ENCODE measurements at places on chromosomes 16 and 17.

DNA sequence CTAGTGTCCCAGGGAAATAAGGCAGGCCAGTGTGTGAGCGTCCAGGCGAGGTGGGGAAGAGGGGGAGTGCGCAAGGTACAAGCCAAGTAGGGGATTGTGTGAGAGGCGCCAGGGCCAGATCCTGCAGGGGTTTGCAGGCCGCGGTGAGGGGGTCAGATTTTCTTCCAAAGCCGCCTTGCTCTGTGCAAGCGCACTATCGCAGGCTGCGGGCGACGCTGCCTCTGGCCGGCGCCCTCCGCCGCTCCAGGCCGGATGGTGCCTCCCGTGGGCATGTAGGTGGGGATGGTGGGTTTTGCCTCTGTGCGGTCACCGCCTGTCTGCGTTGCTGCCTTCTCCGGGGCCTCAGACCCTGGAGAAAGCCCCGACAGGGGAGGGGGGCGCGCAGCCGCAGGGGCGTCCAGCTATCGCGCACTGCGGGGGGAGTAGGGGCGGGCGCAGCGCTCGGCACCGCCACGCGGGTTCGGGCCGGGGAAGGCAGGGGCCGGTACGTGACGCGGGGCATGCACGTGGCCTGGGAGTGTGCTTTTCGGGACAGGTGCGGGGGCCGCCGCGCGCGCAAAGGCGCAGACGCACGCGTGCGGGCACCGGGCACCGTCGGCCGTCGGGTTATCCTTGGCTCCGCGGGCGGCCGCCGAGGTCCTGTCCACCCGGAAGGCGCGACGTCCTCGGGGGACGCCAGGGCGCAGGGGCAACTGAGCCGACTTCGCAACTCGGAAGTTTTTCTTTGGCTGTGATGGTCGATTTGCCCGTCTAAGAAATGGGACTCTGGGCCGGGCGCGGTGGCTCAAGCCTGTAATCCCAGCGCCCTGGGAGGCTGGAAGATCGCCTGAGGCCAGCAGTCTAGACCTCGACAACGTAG, 1.1 kb upstream of the HAPSTR1 start:
- DNase-seq, result no peak

DNA sequence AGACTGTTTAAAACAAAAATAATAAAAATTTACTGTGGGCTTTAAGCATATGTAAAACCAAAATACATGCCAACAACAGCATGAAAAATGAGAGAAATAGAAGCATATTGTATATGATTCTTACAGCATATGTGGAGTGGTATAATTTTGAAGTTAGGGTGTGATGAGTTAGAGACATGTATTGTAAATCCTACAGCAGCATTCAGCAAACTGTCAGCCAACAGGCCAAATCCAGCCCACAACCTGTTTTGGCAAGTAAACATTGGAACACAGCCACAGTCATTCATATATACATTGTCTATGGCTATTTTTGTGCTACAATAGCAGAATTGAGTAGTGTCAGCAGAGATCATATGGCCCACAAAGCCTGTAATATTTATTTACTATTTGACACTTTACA, 42.3 kb downstream of the ZNF18 start:
- no peak for DNase-seq

DNA sequence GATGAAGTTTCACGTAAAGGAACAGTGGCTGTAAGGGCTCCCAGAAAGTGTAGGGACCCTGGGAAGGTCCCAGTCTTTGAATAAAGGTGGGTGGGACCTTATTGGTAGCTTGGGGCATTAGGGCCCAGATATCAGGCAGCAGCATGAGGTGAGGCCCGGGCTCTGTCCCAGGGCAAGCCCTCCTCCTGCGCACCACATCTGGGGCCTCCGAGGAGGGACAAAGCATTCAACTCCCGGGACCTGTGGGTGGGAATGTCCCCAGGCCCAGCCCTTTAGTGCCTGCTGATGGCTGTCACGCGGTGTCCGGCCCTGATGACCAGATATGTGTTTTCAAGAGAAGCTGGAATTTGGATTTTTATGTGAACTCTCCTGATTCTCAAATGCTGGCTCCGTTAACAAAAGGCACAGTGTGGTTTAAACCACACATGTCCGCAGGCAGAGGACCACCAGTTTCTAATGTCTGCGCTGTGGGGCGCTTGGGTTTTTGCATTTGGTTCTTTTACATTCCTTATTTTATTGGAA, 30.4 kb downstream of the RAI1 start:
- no peak for DNase-seq

GRCh38 chr17:17001874-17002520, 30.1 kb upstream of the TNFRSF13B start:
- peak; percentile 68 for DNase-seq

DNA sequence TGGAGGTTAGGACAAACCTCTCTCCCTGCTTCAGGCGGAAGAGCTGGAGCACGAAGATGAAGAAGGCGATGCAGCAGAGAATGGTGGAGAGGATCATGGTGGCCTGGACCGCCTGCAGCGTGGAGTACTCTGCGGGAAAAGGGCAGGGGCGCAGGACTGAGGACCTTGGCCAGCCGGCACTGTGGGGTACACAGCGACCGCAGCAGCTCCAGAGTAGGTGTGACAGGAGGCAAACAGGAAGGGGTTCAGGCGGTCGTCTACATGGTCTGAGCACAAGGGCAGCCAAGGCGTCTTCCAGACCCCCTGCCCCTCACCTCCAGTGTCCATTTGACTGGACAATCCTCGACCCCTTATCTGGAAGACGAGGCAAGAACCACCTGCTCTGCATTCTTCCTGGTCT, 42.5 kb downstream of the EMP2 start:
- DNase-seq, result no peak

DNA sequence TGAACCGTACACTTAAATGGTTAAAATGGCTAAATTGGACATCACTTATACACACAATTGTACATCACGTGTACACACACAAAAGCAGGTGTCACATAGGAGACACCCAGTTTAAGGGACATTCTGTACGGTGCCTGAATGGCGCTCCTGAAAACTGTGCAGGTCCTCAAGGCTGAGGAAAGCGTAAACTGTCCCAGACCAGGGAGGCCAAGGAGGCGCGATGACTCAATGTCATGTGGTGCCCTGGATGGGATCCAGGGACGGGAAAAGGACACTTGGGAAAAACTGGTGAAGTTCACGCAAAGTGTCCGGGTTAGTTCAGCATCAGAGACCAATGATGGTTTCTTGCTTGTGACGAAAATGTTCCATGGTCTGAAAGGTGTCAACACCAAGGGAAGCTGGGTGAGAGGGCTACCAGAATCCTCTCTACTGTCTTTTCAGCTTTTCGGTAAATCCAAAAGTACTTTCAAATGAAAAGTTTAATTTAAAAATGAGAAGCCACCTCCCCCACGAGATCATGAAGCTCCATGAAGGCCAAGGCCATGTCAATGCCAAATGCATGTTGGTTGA, 112.2 kb downstream of the CMIP start:
- no peak for DNase-seq

GRCh38 chr16:53090591-53091411, 36.0 kb downstream of the CHD9 start:
- DNase-seq, result no peak

GRCh38 chr17:48883171-48883570, 9.4 kb upstream of the ATP5MC1 start:
- DNase-seq, result no peak

GRCh38 chr17:43905985-43906852, 1.1 kb downstream of the MPP2 start:
- DNase-seq, result no peak

- no peak for DNase-seq
These were observed 11.9 kb downstream of the HERPUD1 start for GRCh38 chr16:56943761-56944375.

DNA sequence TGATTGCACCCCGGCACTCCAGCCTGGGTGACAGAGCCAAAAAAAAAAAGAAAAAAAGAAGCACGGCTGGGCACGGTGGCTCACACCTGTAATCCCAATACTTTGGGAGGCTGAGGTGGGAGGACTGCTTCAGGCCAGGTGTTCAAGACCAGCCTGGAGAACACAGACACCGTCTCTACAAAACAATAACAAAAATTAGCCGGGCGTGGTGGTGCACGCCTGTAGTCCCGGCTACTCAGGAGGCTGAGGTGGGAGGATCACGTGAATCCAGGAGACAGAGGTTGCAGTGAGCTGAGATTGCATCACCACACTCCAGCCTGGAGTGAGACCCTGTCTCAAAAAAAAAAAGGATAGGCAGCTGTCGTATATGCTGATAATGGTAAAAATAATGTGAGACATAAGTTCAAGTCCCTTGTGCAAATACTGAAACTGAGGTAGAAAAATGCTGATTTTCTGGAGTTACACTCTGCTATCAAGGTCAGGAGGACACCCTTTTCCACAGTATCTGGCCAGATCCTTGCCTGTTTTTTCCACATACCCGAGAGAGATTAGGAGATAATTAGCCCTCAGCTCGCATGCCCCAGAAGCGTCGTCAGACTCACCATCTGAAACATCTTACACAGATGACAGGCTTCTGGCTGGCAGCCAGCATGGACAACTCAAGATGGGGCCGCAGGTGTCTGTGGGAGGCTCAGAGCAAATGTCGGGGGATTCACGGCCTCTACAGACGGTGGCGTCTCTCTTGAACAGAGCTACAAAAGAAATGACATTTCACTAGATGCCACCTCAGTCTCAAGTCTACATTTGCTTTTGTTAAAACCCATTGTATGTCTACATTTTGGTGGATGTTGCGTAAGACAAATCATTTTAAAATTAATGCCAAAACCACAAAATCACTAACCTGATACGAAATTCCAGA, 36.8 kb downstream of the WDR45B start:
- DNase-seq, result no peak

- no peak for DNase-seq
These were observed 1.7 kb downstream of the YBX2 start for GRCh38 chr17:7292729-7293128.

Measured in stimulated activated CD8-positive, alpha-beta memory T cell treated with anti-CD3 and anti-CD28 coated beads, Interleukin-2, amount 100 ng/mL, for 1 hour (primary cell).